ENCODE measurements at places on chromosomes 3 and 15.
A peak's percentile ranks its signal among the peaks of the same experiment; 100 is the strongest.

DNA sequence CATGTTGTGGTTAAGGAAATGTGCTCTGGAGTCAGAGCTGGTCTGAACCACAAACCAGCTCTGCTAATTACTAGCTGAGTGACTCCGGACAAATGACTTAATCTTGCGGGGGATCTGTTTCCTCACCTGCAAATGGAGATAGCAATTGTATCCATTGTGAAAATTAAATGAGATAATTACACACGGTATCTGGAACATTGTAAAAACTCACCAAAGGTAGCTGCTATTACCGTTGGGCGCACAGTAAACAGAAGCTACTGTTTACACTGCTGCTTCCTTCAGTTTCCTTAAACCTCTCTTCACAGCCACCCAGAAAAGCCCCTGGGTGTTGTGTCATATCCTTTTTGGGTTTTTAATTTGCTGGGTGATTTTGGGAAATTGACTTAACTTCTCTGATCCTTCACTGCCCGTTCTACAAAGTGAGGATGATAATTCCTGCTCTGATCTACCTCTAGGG, 107.8 kb downstream of the MEGF11 start:
- no peak for DNase-seq

- no peak for DNase-seq
Observed at GRCh38 chr3:143653935-143654334, 194.3 kb downstream of the SLC9A9 start.

GRCh38 chr3:77038930-77039605, 831 bp upstream of the ROBO2 start:
- DNase-seq, result no peak

DNA sequence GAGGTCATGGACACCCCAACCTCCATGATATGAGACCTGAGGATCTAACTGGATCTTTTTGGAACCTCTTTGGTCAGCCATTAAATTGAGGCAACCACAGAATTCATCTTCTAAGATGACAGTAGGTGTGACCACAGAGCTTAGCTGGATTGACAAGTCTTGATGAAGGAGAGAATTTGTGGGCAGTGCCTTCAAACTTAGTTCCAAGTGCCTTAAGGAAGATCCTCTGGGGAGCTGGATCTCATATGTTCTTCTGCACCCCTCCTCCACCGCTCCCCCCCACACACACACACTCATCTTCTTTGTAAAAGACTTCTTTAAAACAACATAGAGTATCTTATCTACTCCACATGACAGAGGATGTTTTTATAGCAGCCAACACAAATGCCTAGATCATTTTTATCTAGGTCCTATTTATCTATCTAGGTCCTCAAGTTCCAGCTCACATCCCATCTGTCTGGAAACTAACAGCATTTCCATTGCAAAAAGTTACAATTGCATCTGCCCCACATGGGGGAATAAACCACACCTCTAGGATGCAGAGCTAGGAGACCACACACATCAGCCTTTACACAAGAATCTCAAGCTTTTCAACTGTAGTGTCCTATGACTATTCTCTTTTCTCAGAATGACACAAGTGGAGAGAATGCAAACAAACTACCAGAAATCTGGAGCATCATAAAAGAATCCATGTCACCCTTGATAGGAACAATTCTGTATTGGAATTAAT, 37.4 kb downstream of the WWTR1 start:
- no peak for DNase-seq

GRCh38 chr3:106829206-106829605, 548.0 kb upstream of the CCDC54 start:
- no peak for DNase-seq

DNA sequence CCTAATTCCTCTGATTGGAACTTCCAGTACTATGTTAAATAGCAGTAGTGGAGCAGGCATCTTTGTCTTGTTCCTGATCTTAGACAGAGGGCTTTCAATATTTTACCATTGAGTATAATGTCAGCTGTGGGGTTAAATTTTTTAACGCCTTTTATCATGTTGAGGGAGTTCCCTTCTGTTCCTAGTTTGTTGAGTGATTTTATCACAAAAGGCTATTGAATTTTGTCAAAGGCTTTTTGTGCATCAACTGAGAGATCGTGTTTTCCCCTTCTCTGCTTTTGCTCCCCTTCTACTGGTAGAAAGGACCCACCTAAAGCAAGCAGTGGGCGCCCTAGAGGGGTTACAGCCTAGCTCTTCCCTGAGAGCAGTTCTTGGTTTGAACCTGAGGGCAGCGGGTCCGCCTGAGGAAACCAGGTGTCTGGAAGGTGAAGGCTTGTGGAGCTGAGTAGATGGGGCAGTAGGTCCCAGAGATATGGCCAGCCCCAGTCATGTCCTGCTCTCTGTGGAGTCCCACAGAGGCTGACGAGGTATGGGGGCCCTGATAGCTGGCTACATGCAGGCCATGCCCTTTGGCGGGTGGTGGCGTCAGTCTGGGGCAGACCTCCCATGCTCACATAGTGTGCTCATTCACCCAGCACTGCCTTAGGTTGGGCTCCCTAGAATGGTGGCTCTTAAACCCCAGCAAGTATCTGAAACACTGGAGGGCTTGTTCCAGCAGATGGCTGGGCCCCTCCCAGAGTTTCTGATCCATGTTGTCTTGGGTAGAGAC, 11.3 kb downstream of the HDAC11 start:
- DNase-seq, result no peak

- peak; percentile 64 for DNase-seq
Observed at GRCh38 chr3:128075522-128076482, 23.6 kb downstream of the SEC61A1 start.

DNA sequence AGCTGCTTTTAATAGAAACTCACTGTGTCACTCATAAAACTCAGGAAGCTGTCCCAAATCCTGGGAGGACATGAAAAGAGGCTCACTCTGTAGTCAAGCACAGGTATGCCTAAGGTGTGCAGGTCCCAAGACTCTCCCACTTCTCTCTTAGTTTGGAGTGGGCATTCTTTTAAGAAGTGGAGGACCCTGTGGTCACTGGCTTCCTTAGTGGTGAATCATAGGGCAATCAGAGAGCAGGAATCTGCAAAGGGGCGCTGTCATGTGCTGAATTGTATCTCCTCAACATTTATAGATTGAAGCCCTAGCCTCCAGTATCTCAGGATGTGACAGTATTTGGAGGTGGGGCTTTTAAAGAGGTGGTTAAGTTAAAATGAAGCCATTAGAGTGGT, 47.2 kb upstream of the ZBTB38 start:
- no peak for DNase-seq

- no peak for DNase-seq
Observed at GRCh38 chr15:78715930-78716329, 74.9 kb upstream of the CHRNB4 start.

GRCh38 chr3:53180305-53181023, 19.5 kb downstream of the PRKCD start:
- no peak for DNase-seq

- DNase-seq, result no peak
Observed at GRCh38 chr15:99158626-99159412, 53.9 kb downstream of the SYNM start.

DNA sequence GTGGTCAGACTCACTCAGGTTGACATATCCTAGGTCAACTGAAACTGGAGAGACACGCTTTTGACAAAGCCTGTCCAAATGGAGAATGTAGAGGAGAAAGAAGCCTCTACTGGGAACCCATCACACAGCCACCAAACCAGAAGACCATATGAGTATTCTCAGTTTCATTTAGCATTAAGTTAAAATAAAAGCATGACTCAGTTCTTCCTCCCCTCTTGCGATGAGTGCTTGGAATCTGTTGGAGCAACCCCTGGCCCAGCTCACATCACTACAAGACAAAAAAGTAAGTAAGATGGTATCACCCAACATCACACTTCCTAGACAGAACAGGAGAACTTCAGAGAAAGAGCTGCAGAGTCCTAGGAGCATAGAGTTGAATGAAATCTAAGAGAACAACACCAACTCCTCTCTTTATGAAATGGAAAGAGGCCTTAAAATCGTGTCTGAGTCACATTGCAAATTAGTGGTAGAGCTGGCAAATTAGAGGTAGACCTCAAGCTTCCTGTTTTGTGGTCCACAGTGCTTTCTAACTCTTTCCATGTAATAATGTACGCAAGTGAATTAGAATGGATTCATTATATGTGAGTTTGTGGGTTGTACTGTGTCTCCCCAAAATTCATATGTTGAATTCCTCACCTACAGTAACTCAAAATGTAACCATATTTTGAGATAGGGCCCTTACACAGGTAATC, 51.2 kb downstream of the FGF12 start:
- DNase-seq, result no peak

DNA sequence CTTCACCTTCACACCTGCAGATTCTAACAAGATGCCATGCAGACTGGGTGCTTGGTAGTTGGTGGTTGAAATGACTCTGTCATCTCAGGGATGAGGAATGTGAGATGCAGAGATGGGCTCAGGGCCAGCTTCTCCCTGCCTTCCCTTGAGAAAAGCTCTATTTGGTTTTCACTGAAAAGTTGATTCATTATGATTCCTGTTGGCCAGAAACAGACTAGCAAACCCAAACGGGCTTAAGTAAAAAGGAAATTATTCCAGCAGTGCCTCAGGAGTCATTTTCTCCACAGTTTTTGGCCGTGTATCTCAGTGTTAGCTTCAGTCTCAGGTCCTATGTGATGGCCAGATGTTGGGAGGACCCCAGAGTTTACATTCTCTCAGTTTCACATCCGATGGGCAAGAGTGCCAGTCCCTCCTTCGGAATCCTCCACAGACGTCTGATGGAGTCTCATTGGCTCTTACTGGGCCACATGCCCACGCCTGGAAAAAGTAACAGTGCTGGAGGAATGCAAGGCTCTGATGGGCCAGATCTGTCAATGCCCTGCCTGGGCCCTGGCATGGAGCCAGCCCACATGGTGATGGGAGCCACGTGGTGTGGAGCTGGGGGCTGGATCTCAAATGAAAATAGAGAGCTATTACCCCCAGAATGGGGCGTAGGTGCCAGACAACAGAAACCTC, 22.3 kb upstream of the SACM1L start:
- no peak for DNase-seq

DNA sequence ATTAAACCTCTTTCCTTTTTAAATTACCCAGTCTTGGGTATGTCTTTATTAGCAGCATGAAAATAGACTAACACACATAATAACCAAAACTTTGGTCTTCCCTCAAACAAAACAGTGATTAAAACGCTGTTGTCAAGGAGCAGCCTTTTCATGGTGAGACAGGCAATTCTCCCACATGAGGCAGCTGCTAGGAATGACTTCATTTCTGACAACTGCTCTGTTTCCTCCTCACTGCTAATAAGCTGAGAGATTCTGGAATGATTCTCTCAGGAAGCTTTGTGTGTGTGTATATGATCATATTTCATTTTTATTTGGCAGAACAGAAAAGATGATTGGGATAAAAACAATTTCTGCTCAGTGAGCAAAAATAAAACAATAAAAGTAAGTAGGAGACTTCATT, 580.6 kb upstream of the ADAMTS9 start:
- DNase-seq, result no peak

DNA sequence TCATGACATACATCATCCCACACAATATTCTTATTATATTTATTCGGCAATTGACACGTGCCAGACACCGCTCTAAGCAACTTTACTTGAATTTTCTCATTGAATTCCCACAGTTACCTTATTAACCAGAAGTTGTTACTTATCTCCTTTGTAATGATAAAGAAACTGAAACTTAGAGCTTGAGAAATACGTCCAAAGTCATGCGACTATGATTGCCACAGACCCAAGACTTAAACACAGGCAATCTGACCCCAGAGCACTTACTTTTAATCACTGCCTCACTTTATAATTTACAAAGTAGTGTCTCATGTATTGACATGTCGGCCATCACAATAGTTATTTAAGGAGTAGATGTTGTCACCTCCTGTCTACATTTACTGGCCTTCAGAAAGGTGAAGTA, 64.7 kb downstream of the ATP13A4 start:
- no peak for DNase-seq

DNA sequence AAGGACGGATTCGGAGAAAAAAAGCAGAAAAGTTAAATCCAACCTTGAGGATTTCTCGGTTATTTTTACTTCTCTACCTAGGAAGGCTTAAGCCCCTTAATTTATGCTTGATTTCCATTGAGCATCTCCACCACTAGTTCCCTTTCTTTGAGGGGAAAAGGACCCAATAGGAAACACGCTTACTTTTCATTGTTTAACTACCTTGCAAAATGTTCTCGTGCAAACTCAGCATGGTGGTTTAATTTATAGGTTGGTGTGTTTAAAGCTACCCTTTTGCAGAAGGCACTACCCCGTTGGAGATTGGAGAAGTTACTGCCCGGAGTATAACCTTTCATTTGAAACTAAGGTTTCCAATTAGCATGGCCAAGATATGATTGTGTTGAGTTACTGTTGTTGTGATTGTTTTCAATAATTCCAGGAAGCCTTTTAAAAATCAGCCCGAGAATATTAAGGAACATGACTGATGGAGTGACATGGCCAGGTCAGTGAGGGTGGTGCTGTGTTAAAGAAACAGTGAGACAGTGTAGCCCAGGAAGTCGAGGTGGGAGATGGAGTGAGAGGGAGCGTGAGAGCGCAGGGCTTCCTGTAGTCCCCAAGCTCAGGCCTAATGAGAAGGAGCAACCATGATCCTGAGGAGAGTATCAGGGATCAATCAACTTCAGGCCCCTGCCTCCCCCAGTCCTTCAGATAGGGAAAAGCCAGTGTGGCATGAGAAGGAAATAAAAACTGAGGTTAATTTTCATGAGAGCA, 76.6 kb downstream of the AQP9 start:
- no peak for DNase-seq

- DNase-seq, result no peak
Observed at GRCh38 chr15:71515375-71516186, 294.8 kb upstream of the NR2E3 start.

GRCh38 chr3:116288485-116288884, 156.8 kb downstream of the LSAMP start:
- DNase-seq, result no peak

GRCh38 chr3:86774082-86774691, 216.8 kb downstream of the VGLL3 start:
- DNase-seq, result no peak

DNA sequence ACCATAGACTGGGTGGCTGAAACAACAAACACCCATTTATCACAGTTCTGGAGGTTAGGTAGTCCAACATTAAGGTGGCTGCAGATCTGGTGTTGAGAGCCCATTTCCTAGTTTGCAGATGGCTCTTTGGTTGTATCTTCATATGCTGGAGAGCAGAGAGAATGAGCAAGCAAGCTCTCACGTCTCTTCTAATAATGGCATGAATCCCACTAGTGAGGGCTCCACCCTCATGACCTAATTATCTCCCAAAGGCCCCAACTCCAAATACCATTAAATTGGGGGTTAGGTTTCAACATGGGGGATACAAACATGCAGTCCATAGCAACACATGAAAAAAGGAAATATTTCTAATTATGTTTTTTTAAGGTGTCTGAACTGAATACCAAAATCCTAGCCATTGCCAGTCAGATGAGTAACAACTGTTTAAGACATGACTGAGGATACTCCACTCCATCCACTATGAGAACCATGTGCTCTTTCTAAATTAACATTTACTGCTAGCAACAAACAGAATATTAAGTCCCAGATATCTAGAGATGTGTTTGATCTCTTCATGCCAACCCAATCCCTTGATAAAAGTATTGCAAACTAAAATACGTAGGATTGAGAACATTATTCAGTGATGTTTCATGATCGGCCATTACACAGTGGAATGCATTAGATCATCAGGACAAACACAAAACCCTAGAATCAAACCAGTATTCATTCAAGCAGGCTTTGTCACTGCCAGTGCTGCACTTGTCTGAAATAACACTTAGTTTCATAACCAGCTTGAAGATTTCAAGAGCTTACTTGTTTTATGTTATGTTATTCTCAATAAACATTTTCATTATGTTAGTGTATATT, 340.3 kb downstream of the SLC9A9 start:
- DNase-seq, result no peak

Data from activated CD8-positive, alpha-beta memory T cell treated with anti-CD3 and anti-CD28 coated beads for 4 hours (primary cell).